IMR-90 (cell line): ENCODE measurements at places on chromosomes 16 and 17. TPM values are rescaled to one million over a fixed set of nuclear protein-coding genes. Genes with fewer than 3 reads are reported as not detected.
A peak's percentile ranks its signal among the peaks of the same experiment; 100 is the strongest.

Gene CX3CL1
- under 0.01 and 0.18 TPM in 2 replicates for total RNA-seq

Gene GUCY2D
- not detected in 2 replicates for total RNA-seq

GRCh38 chr17:27554152-27554551 lies 76.8 kb upstream of the LGALS9 start:
- peaks cover 28% of the 10 kb centered on the region for H3K36me3 ChIP-seq
- peak; percentile 40 for DNase-seq
- H3K4me3 ChIP-seq, result no peak overlapping the region
- H3K27ac ChIP-seq, result no peak overlapping the region
- peaks cover 31% of the 10 kb centered on the region for H3K4me1 ChIP-seq
- H3K27me3 ChIP-seq, result no peaks in the 10 kb centered on the region

DNA sequence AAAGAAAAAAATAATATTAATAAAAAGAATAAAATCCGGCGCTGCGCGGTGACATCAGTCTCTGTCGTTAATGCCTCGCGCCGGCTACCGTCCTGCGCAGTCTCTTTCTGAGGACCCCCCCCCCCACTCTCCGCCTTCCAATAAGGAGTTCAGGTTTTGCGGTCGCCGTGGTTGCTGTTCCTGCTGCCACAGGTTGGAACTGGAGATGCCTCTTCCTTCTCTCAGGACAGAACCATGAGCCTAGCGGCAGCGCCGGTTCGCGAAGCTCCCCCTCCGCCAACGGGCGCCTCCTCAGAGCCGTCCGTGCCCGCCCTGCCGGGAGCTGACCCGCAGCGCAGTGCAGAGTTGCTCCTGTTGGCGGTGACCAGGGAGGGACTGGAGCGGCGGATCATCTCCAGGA lies 2093.4 kb downstream of the TP53TG3F start:
- no peaks in the 10 kb centered on the region for H3K27me3 ChIP-seq
- DNase-seq, result no peak
- no peaks in the 10 kb centered on the region for H3K36me3 ChIP-seq
- H3K4me1 ChIP-seq, result no peaks in the 10 kb centered on the region
- H3K4me3 ChIP-seq, result no peak overlapping the region

DNA sequence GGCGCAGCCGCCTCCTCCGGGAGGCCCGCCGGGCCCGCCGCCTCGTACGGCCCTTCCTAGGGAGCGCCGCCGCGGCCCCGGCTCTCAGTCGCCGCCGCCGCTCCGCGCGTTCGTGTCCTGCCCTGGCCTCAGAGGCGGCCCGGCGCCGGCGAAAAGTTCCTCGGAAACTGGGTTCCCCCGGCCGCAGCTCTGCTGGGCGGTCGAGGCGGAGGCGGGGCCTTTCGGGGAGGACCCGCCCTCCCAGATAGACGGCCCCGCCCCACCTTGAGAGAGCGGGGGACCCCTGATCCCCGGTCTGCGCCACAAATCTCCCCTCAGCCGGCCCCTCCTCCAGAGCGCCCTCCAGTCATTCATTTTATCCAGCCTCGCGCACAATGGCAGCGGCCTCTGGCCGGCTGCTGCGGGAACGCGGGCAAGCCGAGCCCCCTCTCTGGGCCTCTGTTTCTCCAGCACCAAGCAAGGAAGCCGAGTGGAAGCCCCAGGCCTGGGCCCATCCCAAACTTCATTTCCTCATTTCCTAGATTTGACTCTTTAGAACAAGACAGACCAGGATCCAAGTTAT lies at the start of gene SREBF1:
Gene SREBF1 (minus strand): TSS at position 169 of the 562 bp plus-strand sequence. CDS start 169 bp downstream, outside the sequence.
- DNase-seq, result peak; percentile 37
- H3K27me3 ChIP-seq, result no peaks in the 10 kb centered on the region
- H3K4me1 ChIP-seq, result peaks cover 45% of the 10 kb centered on the region
- H3K4me3 ChIP-seq, result peak within 1 kb of the TSS; percentile 89
- peaks cover 4% of the 10 kb centered on the region; the same call in 1 of the 2 replicates for H3K36me3 ChIP-seq

Gene NPIPB13
- total RNA-seq, result 0.28 and 0.54 TPM in 2 replicates

GRCh38 chr16:181565-182021 lies 1.3 kb downstream of the HBQ1 start:
- peaks cover 5% of the 10 kb centered on the region; the same call in 1 of the 2 replicates for H3K4me1 ChIP-seq
- DNase-seq, result no peak
- no peak overlapping the region for H3K27ac ChIP-seq

GRCh38 chr16:56938664-56939513 lies 6.9 kb downstream of the HERPUD1 start:
- peaks cover 2% of the 10 kb centered on the region for H3K4me1 ChIP-seq
- peaks cover 58% of the 10 kb centered on the region for H3K36me3 ChIP-seq
- H3K27ac ChIP-seq, result no peak overlapping the region

- H3K27ac ChIP-seq, result no peak overlapping the region
- DNase-seq, result no peak
- H3K4me3 ChIP-seq, result no peak overlapping the region
- peaks cover 18% of the 10 kb centered on the region for H3K4me1 ChIP-seq
- H3K36me3 ChIP-seq, result peaks cover 36% of the 10 kb centered on the region
Observed at GRCh38 chr17:77146882-77147281, 6.1 kb downstream of the SEC14L1 start.

DNA sequence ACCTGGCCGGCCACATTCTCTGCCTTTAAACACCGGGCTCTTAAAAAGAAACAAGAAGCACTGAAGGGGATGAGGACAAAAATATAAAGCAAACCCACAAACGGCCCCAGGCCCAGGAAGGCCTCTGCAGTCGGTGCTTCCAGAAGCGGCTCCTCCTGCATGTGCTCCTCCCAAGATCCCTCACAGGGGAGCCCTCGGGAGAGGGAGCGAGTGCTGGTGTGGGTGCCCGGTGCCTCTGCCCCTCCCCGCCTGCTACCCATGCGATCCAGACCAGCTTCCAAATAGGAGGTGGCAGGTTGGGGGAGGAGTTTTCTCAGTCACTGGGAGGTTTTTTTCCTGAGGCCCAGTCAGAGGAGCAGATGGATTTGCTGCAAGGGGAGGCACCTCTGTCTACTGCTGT lies 15.8 kb downstream of the KDM8 start:
- H3K27me3 ChIP-seq, result no peaks in the 10 kb centered on the region
- no peak for DNase-seq
- no peak overlapping the region for H3K4me3 ChIP-seq
- peaks cover 13% of the 10 kb centered on the region for H3K36me3 ChIP-seq

DNA sequence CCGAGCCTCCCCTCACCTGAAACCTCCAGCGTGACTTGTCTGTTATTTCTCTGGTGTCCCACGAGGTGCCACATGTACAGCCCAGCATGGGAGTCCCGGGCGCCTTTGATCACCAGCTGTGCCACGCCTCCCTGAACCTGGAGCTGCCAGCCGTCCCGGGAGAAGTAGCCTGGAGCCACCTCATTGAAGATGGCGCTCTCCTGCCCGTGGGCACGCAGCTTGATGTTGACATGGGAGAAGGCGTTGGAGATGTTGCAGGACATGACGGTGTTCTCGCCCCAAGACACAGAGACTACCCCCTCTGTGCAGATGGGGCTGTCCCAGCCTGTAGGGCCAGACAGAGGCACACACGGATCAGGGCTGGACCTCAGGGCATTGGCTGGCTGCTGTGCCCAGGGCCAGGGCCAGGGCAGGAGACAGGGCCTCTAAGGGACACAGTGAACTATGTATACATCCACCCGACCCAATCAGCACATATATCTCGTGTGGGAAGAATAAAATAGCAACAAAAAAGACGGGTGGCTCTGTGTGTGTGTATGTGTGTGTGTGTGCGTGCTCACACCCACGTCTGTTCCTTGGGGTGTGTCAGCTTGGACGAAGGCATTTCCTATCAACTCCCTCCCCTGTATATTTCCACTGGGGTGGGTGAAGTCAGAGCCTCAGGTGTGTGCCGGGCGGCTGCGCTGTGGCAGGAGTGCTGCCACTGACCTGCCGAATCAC lies 7.3 kb upstream of the CD7 start:
- no peaks in the 10 kb centered on the region; the same call in 1 of the 2 replicates for H3K4me1 ChIP-seq
- DNase-seq, result no peak
- peaks cover 8% of the 10 kb centered on the region for H3K27me3 ChIP-seq
- H3K36me3 ChIP-seq, result no peaks in the 10 kb centered on the region

DNA sequence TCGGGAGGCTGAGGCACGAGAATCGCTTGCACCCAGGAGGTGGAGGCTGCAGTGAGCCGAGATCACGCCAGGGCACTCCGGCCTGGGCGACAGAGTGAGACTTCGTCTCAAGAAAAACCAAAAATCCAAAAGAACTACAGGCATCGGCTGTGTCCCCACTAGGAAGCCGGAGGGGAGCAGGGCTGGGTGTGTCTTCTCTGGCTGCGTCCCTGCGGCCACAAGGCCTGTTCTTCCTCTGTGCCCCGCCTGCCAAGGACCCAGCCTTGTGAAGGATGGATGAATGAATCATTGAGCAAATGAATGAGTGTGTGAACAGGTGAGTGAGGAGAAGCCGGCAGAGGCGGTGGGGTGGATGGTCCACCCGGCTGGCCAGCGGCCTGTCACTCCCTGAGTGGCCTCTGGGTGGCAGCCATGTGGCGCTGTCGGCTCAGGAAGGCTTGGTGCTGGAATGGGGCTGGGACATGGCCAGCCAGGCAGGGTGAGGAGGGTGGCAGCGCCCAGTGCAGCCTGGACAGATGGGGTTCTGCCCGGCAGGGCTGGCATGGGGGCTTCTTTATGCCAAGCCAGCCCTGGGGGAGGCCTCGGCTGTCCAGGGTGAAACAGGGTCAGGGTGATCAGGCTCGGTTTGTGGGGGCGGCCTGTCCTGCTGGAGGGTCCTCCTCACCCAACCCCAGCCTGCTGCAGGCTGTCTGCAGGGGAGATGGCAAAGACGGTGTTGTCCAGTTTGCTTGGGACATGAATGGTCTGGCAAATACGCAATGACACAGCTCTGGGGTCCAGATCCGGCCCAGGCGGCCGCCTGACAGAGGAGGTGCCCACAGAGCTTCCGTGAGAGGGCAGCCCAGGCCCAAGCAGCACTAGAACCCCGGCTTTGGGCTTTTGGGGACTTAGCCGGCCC lies 21.7 kb downstream of the SLC25A10 start:
- H3K27me3 ChIP-seq, result no peaks in the 10 kb centered on the region; the same call in 1 of the 2 replicates
- H3K4me1 ChIP-seq, result peaks cover 5% of the 10 kb centered on the region
- DNase-seq, result peak; percentile 55
- no peaks in the 10 kb centered on the region for H3K36me3 ChIP-seq
- no peak overlapping the region for H3K4me3 ChIP-seq

DNA sequence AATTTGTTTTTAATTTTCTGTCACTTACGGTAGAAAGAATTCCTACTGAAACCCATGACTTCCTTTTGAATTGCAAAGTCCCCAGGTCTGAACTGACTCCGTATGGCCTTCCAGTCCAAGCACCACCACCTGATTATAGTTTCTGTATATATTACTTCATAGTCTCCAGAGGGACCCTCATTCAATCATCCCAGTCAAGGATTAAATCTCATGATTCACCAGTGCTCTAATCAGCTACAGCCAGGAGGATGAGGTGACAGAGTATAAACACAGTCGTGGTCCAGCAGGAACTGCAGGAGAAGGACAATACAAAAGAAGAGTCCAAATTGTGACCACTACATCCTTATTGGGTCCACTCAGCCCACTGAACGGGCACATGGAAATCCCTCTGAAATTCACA lies 418.9 kb upstream of the C16orf82 start:
- no peaks in the 10 kb centered on the region for H3K36me3 ChIP-seq
- H3K27me3 ChIP-seq, result no peaks in the 10 kb centered on the region
- no peak overlapping the region for H3K27ac ChIP-seq
- H3K4me3 ChIP-seq, result no peak overlapping the region
- no peaks in the 10 kb centered on the region for H3K4me1 ChIP-seq

DNA sequence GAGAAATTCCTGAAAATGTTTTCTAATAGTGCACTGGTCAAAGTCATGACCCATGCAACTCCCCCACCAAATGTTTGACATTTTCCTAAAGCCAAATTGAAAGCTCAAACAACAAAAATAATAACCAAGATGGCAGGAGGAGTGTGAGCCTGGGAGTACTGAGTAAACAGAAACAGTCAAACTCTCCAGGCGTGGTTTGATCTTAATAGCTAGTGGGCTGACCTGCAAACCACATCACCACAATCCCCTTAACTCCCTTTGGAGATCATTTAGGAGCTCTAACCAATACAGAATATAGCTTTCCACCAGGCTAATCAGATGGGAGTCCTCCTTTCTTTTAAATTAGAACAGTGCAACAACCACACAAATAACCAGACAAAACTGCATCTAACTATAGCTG lies 19.2 kb upstream of the MEIOC start:
- no peaks in the 10 kb centered on the region for H3K36me3 ChIP-seq
- DNase-seq, result no peak
- no peaks in the 10 kb centered on the region for H3K4me1 ChIP-seq
- peaks cover 4% of the 10 kb centered on the region for H3K27me3 ChIP-seq
- H3K27ac ChIP-seq, result no peak overlapping the region

GRCh38 chr17:81285179-81285878 lies 9.8 kb downstream of the SLC38A10 start:
- peak; percentile 8 for DNase-seq
- H3K27me3 ChIP-seq, result no peaks in the 10 kb centered on the region
- H3K4me1 ChIP-seq, result peaks cover 3% of the 10 kb centered on the region; the same call in 1 of the 2 replicates
- H3K4me3 ChIP-seq, result no peak overlapping the region
- peaks cover 42% of the 10 kb centered on the region for H3K36me3 ChIP-seq

Gene CDH3
- total RNA-seq, result not detected in 2 replicates

GRCh38 chr17:13437966-13438779 lies 163.6 kb downstream of the HS3ST3A1 start:
- no peak for DNase-seq
- H3K4me1 ChIP-seq, result no peaks in the 10 kb centered on the region

DNA sequence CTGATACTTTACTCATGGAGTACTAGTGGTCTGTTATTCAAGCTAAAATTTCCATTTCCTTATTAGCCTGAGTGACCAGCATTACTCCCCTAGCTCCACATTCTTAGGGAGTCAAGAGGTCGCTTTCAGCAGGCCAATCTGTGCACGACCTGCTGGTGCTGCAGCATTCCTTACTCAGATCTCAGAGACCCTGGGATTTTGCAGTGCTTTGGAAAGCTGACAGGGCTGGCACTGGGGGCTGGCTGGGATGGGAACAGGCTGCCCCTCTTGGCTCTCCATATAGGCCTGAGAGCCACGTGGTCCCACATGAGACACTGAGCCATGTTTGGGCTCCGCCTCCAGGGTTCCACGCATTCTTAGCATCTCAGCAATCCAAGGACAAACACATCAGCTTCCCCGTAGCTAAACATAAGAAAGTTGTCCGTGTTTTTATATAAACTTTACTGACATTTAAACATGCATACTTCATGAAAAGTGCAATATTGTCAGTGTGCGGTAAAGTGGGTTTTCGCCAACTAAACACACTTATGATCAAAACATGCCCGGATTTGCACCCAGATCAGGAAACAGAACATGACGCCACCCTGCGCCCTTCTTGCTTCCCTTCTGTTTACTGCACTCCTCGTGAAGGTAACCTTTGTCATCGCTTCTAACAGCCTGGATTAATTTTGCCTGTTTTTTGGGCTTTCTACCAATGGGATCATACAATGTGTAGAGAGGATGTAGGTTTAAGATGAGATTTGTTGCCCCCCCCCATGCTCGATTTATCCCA lies 254.5 kb upstream of the CACNG5 start:
- H3K4me3 ChIP-seq, result no peak overlapping the region
- peaks cover 18% of the 10 kb centered on the region for H3K4me1 ChIP-seq
- no peaks in the 10 kb centered on the region for H3K27me3 ChIP-seq
- DNase-seq, result peak; percentile 76
- H3K27ac ChIP-seq, result peak overlapping the region; percentile 81

GRCh38 chr17:5702951-5703510 lies 118.7 kb upstream of the NLRP1 start:
- no peak overlapping the region for H3K27ac ChIP-seq
- DNase-seq, result no peak
- H3K4me1 ChIP-seq, result no peaks in the 10 kb centered on the region
- H3K4me3 ChIP-seq, result no peak overlapping the region
- H3K27me3 ChIP-seq, result no peaks in the 10 kb centered on the region; the same call in 1 of the 2 replicates
- no peaks in the 10 kb centered on the region for H3K36me3 ChIP-seq

Gene GAS7
- 5.0 and 6.4 TPM in 2 replicates for total RNA-seq
